ENCODE measurements at places on chromosomes 4 and X. TPM values are rescaled to one million over a fixed set of nuclear protein-coding genes. Genes with fewer than 3 reads are reported as not detected.

Gene GUCY1B1
- total RNA-seq = 33.1 TPM

Gene AMTN
- not detected for total RNA-seq

Gene GPR119
- not detected for total RNA-seq

Gene P2RY4
- 0.35 TPM for total RNA-seq

Gene LGI2
- 15.5 TPM for total RNA-seq

Gene SYP
- total RNA-seq = 2.3 TPM

Gene RNF212
- 9.6 TPM for total RNA-seq

Gene ANTXR2
- total RNA-seq = 40.9 TPM

Gene MND1
- total RNA-seq = 4.4 TPM

Gene WDFY3
- 220 TPM for total RNA-seq

Gene SPANXA1
- total RNA-seq = not detected

Gene NAP1L5
- total RNA-seq = 9.7 TPM

Gene NXF2B
- total RNA-seq = 0.12 TPM

Gene THOC2
- 91.4 TPM for total RNA-seq

Gene MAGEA12
- total RNA-seq = not detected

Gene VSIG4
- total RNA-seq = 14.5 TPM

Gene CCDC158
- 0.53 TPM for total RNA-seq

Gene PDZD4
- 10.6 TPM for total RNA-seq

Gene RAB39B
- total RNA-seq = 2.0 TPM

Gene ADH5
- total RNA-seq = 108 TPM

Gene TMPRSS11B
- not detected for total RNA-seq

Gene CPXCR1
- not detected for total RNA-seq

Gene CCDC149
- 14.8 TPM for total RNA-seq

Gene GUCY1A1
- 80.2 TPM for total RNA-seq

Gene C4orf36
- total RNA-seq = 1.3 TPM

Gene CPEB2
- 17.3 TPM for total RNA-seq

Gene ADH7
- not detected for total RNA-seq

Gene USP17L27
- total RNA-seq = not detected

Gene SPIN4
- 10.3 TPM for total RNA-seq
